ENCODE measurements at places on chromosomes 4 and X. TPM values are rescaled to one million over a fixed set of nuclear protein-coding genes. Genes with fewer than 3 reads are reported as not detected.

Gene ATP2B3
- not detected for total RNA-seq

Gene MBNL3
- total RNA-seq = 3.5 TPM

Gene SMARCA1
- total RNA-seq = 26.6 TPM

Gene GASK1B
- total RNA-seq = 0.23 TPM

Gene NXF2B
- total RNA-seq = 1.9 TPM

Gene FDCSP
- 0.97 TPM for total RNA-seq

Gene PASD1
- 0.17 TPM for total RNA-seq

Gene RBM46
- not detected for total RNA-seq

Gene SLC6A14
- not detected for total RNA-seq

Gene MAGED4B
- total RNA-seq = 3.5 TPM

Gene NKX6-1
- 1.9 TPM for total RNA-seq

Gene P2RY4
- not detected for total RNA-seq

GRCh38 chrX:85698921-85699320, 319.5 kb upstream of the POF1B start:
- DNase-seq = no peak

- no peak for DNase-seq
Observed at GRCh38 chr4:4501679-4502078, 40.2 kb downstream of the STX18 start.

DNA sequence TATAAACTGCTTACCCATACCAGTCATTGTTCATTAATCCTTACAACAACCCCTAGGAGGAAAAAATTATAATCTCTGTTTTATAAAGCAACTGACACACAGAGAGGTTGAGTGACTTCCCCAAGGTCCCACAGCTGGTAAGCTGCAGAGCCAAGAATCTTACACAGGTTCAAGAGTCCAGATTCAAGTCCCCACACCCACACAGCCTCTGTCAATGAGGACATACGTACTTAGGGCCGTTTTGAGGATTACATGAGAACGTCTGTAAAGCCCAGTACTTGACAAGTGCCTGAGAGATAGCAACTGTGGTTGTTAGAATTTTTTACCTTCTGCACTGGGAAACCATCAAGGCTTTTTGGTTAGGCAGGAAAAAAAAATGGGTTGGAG, 556 bp upstream of the SLC25A43 start:
- DNase-seq = no peak

DNA sequence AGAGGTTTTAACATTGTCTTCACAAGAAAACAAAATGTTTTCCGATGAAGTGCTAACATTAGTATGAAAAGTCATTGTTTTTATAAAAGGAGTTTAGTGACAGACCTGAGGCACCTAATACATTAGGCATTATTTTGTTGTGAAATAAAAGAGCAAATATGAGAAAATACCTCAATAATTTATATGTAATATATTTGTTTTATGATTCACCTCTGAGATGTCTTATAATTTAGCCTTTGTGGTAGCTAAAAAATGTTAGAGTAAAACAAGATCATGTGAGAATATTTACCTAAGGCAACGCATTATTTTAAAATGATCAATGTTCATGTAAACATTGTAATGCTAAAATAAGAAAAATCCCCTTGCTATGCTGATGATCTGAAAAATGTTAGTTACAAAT, 100.9 kb upstream of the WDFY3 start:
- DNase-seq = no peak

- no peak for DNase-seq
Observed at GRCh38 chrX:115547448-115547847, 13.5 kb upstream of the PLS3 start.

DNA sequence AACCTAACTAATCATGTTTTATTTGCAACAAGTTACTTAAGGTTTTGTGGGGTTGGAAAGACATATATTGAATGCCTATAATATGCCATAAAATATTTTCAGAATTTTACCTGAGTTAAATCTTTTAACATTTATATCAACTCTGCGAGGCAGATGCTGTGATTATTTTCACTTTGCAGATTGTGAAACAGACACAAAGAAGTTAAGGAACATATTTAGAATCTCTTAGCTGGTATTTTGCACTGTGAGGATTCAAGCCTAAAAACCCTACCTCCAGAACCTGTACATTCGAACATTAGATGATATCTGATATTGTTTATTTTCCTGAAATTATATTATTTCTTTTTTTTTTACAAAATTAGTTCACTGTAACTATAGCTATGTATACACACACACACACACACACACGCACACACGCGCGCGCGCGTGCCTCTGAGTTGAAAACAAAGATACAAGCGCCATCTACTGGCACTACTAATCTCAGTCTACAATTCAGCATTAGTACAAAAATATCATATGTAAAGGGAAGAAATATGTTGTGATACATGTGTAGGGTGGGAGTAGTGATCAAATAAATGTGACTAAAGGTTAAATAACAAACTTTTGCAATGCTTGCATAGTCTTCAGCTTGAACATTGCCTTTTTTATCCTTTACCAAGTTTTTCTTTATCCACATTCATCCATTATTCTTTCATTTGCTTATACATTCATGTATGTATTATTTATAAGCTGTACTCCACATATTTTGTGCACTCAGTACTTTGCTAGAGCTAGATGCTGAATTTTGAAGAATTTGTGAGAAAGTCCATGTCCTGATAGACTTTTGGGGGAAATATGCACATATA, 61.5 kb downstream of the ANXA10 start:
- DNase-seq = peak; percentile 44

DNA sequence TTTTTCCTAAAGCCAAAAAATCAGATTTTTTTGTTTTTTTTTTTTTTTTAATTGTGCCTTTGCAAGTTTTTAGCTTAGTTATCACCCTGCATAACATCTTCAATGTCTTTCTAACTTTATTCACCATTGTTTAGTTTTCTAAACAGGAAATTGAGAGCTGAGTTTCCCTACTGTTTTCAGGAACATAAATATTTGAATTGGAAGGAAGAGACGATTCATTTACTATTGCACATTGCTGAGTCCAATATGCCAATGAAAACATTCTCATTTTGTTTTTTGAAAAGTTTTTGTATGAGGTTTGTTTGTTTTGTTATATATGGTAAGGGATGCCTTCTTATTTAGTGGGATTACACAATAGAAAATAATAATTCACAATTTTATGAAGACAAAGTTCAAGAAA, 148.4 kb downstream of the ANKRD50 start:
- no peak for DNase-seq

- DNase-seq = no peak
Observed at GRCh38 chrX:113743069-113743468, 840.8 kb upstream of the HTR2C start.

DNA sequence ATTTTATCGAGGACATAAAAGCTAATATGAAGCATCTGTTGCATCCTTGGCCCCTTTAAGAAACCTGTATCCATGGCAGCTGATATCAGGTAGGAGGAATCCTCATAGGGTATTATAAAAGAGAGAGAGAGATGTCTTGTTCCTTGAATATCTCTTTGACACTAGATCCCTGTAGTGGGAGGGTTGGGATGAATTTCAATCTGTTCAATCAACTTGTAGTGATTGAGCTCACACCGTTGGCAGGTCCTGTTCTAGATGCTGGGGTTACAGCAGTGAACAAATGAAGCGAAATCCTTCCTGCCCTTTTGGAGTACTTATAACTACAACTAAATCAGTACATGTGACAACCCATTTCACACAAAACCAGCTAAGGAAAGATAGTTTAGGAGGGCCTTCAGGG, 35.3 kb upstream of the GATB start:
- no peak for DNase-seq

DNA sequence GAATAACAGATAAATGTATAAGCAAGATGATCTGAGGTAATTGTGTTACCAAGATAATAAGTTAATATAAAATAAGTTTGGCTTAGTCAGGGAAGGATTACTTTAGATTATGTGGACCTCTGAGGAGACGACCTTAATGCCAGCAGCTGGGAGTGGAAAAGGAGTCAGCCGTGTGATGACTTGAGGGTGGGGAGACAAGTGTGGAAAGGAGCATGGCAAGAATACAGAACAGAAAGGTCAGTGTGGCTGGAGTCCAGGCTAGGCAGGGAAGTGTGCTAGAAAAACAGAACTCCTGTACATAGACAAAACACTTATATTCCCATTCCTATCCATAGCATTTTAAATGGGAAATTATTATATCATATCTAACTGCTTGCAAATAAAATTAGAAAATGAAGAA, 138.8 kb downstream of the PDLIM5 start:
- DNase-seq = no peak

DNA sequence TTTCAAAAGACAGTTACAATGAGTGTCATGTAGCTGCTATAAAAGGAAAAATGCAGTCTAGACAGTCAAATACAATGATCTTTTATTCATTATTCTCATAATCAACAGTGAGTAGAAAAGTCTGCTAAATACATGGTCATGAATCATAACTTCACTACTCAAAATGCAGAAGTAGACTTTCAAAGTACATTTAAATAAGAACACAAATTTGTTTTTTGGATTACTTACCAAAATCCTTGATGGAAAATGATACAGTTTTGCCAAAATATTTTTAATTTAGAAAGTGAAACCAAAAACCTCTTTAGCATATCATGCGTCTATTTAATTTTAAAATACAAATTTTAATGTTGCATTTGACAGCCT, 4.9 kb downstream of the ACSL4 start:
- DNase-seq = no peak

DNA sequence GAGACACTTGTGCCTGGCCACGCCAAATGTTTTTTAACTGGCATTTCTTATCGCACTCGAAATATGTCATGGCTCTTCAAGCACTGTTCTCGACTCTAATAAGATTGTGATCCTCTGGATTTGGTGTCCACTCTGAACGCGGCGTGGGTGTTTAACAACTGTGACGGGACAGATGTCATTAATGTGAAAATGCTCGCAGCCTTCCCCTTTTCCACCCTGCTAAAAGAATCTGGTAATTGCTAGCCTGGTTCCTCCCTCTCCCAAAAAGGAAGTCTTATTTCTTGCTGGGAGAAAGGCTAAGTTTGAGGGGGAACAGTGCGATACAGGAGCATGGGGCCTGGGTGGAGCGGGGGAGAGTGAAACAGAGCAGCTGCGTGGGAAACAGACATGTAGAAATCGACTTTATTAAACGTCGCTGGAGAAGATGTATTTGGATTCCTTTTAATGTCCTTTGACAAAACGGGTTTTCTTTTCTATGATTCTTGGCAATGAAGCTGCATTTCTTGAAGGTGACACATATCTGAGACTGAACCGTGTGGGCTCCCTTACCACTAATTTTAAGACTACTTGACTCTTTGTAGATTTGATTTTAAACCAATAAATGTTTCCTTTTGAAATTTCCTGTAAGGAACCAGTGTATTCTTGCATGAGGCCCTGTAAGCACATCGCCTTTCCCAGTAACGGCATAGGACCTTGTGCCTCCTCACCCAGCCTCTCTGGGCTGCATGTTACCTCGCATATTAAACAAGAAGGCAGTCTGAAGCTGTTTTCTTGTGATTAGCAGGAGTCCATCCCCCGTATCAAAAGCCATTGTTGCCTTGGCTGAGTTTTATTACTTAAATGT, 17.8 kb downstream of the TBC1D1 start:
- DNase-seq = peak; percentile 28

GRCh38 chr4:39415678-39416283, 9.1 kb downstream of the KLB start:
- no peak for DNase-seq

- no peak for DNase-seq
Observed at GRCh38 chrX:51296138-51296537, 36.5 kb upstream of the NUDT10 start.

GRCh38 chr4:169009286-169010124, 550 bp downstream of the CBR4 start:
- peak; percentile 39 for DNase-seq

GRCh38 chr4:26061248-26061986, 147.4 kb downstream of the SMIM20 start:
- peak; percentile 60 for DNase-seq

GRCh38 chrX:134752558-134752957, 94.3 kb upstream of the PLAC1 start:
- DNase-seq = no peak

GRCh38 chr4:163493643-163494359, 689 bp upstream of the TMA16 start:
- DNase-seq = no peak

DNA sequence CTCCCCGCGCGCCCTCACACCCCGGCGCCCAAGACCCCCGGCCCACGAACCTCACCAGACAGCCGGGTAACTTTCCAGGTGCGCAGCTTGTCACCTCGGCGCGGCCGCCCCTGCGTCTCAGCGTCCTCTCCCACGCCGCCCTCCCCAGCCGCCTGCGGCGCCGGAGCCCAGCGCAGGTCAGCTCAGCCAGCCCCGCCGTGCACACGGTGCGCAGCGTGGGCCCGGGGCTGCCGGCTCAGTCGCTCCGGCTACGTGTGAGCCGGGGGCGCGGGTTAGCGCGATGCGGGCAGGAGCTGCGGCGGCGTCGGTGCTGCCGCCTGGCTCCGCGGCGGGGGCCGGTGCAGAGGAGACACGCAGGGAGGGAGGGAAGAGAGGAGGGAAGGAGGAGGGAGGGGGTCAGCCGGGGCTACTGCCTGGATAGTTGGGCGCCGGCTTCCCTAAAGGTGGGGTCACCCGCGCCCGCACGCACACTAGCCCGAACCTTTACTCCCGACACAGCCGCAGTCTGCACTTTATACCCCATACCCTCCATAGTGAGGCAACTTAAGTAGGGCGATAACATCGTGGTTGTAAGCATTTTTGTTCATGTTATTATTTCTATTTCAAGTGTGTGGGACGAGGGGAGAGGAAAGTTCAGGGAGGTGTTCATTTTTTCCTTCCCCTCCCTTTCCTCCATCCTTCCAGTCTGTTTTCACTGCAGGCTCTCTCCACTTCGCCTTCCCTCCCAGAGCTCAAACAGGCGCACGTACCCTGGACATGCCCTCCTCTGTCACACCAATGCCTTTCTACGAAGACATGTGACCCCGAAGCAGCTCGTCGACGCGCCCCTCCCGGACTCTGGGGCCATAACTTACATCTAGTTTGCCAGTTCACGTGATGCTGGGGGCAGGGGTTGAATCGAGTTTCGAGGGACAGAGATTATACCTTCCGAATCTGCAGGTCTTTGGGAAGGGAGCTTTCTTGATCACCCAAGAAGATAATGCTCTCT, at the start of gene PRKG2:
TSS of gene PRKG2 (minus strand) at position 342 of the 988 bp plus-strand sequence. CDS start 10,175 bp downstream, outside the sequence.
- peak; percentile 9 for DNase-seq

- no peak for DNase-seq
Observed at GRCh38 chrX:389021-389441, 2.3 kb upstream of the PPP2R3B start.

GRCh38 chrX:8304668-8305067, 133.6 kb upstream of the VCX2 start:
- DNase-seq = no peak

GRCh38 chrX:132004728-132005127, 18.4 kb upstream of the STK26 start:
- no peak for DNase-seq

DNA sequence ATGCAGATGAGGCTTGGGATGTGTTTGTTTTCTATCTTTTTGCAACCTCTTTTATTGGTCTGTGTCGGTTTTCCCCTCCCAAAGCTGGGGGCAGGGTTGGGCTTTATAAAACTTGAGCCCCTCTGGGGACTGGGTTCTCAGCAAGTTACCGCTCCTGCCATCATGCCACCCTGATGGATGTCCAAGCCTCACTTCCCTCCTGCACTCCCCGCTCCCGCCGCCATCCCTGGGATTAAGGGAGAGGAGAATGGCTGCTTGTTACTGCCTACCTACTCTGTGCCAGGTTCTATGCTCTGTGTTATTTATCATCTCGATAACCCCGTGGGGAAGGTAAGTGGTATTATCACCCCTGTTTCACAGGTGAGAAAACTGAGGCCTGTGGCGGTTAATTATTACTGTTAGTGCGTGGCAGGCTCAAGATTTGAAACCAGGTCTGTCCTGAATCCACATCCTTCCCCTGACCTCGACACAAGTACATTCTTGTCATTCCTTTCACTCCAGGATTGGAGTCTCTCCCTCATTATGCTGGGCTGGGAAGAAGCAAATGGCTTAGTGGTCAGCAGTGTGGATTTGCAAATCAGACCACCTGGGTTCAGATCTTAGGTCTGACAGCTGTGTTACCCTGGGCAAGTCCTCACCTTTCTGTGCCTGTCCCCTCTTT, 4.5 kb downstream of the UBA1 start:
- DNase-seq = no peak

All from Daoy (cell line).